IPS-NIHi11 (cell line): ENCODE measurements at places on chromosomes 4 and X.

DNA sequence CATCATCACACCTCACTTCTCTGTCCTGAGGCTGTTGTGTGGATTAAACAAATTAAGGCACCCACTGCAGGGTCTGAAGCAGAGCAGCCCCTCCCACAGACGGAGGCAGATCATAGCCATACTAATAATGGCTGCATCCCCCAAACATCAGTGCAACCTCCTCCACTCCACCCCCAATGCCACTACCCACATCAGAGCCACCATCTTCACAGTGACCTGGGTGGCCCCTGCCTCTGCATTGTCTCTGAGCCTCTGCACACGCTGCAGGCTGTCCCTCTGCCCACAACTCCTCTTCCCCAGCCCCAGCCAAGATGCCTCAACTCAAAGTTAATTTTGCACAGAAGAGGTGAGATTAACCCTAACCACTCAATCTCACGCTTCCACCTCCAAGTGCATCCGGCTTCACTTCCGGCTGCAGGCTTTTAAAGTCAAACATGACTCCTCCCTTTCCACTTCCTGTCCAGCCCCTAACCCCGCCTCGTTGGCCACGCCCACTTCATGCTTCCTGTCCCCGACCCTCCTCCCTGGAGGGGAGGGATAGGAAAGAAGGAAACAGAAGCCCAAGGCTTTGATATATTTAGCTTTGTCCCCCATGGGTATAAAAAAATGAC, 22.7 kb downstream of the JAKMIP1 start:
- peak; percentile 41 for DNase-seq

GRCh38 chr4:139641218-139641617, 24.4 kb upstream of the MGST2 start:
- DNase-seq = no peak

- no peak for DNase-seq
Observed at GRCh38 chrX:111823703-111824102, 52.3 kb upstream of the TRPC5OS start.

DNA sequence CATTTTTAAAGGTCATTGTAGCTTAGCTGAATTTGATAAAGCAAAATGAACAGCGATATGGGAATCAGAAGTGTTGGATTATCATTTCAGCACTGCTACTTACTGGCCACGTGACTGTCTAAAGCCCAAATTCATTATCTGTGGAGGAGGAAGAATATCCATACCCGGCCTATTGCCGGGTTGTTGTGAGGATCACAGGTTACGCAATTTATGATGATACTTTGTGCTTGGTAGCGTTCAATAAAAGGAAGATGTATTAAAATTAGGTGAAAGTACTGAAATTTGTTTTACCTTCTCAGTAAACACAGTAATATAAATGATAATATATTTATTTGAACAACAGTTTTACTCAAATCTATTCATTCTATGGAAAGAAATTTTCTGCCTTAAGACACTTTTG, 1540.2 kb downstream of the ADGRL3 start:
- no peak for DNase-seq

- DNase-seq = no peak
Observed at GRCh38 chr4:164221631-164222030, 532.3 kb upstream of the SMIM31 start.

DNA sequence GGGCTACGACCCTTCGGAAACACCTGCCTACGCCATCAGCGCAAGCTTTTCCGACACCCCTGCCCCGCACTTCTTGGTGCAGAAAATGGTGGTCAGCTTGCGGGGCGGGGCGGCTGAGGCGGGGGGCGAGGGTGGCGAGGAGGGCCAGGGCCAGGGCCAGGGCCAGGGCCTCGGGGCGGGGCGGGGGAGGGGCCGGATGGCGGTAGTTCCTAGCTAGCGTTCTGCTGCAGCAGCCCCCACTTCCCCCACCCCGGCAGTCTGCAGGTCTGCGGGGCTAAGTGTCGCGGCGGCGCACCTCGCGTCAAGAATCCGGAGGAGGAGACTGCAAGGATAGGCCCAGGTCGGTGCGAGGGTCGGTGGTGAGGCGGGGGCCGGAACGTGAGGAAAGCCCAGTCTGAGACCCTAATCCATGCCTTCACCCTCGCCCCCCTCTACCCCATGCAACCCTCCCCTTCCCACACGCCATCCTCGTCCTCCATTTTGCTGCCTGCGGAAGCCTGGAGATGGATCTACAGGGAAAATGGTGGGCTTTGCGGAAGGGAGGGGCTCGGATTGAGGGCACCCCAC, 600 bp downstream of the BEX4 start:
- DNase-seq = peak; percentile 38

DNA sequence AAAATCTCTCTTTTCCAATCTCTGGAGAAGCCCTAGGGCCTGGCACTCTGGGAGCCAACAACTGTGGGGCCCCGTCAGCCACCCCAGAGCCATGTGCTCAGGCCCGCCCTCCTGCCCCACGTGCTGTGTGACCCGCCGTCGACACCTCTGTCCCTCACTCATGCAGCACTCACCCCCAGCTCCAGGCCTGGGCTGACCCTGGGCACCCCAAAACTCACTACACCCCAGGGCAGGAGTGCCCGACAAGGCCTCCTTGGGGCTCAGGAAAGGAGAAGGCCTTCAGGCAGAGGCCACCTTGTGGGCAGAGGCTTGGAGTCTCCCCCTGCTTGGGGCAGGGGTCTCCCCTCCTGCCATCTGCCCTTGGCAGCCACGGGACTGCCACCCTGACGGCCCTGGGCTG, 5.7 kb downstream of the MYL5 start:
- no peak for DNase-seq

- no peak for DNase-seq
Observed at GRCh38 chr4:70426789-70427188, 29.0 kb downstream of the OPRPN start.

- DNase-seq = peak; percentile 32
Observed at GRCh38 chr4:81030981-81031791, 678 bp downstream of the BMP3 start.

DNA sequence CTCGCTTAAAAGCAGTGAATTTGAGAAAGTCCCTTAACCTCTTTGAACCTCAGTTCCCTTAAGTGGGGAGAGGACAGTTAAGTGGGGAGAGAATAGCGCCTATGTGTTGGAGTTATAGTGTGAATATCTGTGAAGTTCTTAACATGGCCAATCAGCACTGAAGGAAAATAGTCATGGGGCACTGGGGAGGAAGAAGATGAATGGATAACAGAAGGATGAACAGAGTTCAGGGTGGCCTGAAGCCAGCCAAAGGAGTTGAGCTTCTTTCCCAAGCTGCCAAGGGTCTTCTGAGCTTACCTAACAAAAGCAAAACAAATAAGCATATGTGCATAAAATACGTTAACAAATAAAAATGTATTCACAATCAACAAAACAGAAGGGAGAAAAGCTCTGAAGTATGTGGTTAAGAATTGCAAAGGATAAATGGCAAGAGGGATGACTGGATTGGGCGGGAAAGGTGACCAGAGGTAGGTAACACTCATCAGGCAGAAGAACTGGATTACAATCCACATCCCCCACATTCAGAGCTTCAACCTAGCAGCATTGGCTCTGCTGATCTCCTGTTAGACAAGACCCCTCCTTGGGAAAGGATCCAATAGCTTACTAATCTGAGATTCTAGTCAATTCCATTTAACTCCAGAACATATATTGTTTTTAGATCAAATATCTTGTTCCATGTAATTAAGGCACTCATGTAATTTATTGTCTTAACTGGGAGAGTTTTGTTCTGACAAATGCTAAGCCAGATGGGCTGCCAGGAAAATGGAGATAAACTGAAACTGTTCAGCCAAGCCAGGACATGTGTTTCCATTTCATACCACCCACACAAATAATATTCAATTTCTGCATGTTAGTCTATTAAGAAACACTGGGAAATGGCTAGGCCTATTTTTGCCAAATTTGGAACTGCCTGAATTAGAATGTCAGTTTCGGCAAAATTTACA, 221.2 kb downstream of the LDB2 start:
- no peak for DNase-seq

- no peak for DNase-seq
Observed at GRCh38 chr4:127421437-127421836, 211.3 kb upstream of the INTU start.

DNA sequence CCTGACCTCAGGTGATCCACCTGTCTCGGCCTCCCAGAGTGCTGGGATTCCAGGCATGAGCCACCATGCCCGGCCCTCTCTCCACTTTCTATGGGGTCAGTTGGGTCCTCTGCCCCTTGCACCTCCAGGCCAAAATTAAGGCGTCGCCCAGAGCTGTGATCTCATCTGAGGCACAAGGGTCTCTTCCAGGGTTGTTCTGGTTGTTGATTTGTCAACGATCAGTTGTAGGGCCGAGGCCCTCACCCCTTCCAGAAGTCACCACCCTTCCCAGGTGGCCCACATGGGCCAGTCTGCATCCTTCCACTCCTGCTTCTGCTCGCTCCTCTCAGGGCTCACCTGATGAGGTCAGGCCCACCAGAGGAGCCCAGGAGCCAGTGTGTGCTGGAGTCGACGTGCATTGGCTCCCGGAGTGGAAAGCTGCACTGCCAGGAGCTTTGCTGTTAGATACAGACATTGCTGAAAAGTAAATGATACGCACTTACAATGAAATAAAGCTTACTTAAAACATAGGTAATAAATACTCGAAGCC, 14.3 kb upstream of the TMEM271 start:
- no peak for DNase-seq

DNA sequence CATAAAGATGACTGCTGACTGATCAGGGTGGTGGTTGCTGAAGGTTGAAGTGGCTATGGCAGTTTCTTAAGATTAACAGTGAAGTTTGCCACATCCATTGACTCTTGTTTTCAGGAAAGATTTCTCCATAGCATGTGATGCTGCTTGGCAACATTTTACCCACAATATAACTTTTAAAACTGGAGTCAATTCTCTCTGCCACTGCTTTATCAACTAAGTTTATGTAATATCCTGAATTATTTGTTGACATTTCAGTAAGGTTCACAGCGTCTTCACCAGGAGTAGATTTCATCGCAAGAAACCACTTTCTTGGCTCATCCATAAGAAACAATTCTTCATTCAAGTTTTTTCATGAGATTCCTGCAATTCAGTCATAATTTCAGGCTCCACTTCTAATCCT, 166.5 kb upstream of the SPRY1 start:
- DNase-seq = no peak

- DNase-seq = no peak
Observed at GRCh38 chr4:1775731-1776500, 17.2 kb upstream of the FGFR3 start.

GRCh38 chr4:23728971-23729370, 160.9 kb downstream of the PPARGC1A start:
- DNase-seq = no peak

DNA sequence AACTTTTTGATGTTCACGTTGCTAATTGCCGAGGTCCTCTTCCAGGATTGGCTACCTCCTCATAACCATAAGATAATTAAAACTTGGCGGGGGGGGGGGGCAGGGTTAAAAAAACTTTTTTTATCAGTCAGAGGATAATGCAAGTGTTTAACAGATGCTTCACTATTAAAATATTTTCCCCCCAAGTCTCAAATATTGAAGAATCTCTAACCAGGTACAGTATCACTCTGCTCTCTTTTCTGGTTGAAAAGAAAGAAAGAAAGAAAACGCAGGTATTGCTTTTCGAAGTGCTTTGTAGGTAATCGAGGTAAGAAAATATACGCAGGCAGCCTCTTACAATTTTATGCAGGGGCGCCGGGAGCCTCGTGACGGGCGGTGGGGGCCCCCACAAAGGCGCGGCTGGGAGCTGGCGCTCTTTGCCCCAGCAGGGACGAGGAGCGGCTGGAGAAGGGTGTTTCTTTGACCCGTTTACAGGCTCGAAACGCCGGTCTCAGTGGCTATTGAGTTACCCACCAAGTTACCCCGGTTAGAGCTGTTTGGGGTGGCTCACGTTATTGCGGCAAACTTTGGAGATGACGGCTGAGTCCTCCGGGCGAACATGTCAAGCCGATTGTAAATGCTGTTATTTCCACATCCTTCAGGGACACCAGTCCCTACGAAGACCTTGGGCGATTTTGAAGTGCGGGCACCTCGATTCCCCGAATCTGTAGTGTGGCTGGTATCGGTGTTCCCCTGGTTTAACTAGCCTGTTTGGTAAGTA, 477 bp upstream of the HAND2 start:
- DNase-seq = no peak

- no peak for DNase-seq
Observed at GRCh38 chr4:162401021-162401420, 237.2 kb upstream of the FSTL5 start.

DNA sequence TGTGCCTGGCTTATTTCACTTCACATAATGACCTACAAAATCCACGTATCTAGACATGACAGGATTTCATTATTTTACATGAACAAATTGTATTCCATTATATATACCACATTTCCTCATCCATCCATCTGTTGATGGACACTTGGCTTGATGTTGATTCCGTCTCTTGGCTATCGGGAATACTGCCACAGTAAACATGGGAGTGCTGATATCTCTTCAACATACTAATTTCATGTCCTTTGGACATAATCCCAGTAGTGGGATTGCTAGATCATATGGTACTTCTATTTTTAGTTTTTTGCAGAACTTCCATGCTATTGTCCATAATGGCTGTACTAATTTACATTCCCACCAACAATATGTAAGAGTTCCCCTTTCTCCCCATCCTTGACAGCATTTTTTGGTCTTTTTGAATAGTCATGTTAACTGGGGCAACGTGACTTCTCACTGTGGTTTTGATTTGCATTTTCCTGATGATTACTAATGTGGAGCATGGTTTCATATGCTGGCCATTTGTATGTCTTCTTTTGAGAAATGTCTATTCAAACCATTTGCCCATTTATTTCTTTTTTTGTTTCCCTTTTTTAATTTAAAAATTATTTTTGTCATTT, 68.9 kb downstream of the HTRA3 start:
- no peak for DNase-seq

DNA sequence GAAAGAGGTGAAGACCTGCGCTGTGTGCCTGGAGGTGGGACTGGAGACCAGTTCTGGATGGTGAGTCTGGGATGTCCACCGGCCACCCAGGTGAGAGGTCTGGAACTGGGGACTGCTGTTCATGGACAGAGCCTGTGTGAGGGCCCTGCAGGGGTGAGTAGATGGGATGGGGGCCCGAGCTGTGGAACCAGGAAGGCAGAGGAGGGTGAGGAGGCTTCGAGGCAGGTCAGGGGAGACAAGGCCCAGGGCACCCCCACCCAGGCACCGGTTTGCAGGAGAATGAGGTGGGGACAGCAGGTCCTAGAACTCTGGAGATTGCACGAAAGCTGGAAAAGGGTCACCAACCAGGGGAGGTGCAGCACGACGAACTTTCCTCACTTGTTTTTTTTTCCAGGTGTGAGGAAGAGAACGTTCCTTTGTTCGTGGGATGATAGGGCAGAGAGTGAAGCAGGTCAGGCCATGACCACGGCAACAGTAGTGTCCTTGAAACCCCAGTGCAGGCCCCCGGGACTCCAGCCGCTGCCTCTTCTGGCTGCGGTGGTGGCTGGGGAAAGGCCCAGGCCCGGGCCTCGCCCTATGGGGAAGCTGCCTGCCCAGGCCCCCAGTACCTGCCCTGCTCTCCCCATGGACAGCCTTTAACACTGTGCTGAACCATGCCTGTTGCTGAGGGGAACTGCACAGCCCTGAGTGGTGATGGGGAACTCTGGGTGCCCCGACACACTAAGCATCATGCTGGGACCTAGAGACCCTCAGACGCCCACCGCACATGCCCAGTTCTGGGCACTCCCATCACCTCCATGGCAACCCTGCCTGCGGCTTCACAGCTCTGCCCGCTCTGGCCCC, 22.9 kb downstream of the TNIP2 start:
- DNase-seq = no peak

- DNase-seq = no peak
Observed at GRCh38 chr4:102103368-102103767, 241.9 kb downstream of the SLC39A8 start.
